ENCODE measurements at places on chromosomes 16 and 17.
A peak's percentile ranks its signal among the peaks of the same experiment; 100 is the strongest.

- DNase-seq = no peak
These were observed 96.7 kb upstream of the FAM20A start for GRCh38 chr17:68697850-68698361.

DNA sequence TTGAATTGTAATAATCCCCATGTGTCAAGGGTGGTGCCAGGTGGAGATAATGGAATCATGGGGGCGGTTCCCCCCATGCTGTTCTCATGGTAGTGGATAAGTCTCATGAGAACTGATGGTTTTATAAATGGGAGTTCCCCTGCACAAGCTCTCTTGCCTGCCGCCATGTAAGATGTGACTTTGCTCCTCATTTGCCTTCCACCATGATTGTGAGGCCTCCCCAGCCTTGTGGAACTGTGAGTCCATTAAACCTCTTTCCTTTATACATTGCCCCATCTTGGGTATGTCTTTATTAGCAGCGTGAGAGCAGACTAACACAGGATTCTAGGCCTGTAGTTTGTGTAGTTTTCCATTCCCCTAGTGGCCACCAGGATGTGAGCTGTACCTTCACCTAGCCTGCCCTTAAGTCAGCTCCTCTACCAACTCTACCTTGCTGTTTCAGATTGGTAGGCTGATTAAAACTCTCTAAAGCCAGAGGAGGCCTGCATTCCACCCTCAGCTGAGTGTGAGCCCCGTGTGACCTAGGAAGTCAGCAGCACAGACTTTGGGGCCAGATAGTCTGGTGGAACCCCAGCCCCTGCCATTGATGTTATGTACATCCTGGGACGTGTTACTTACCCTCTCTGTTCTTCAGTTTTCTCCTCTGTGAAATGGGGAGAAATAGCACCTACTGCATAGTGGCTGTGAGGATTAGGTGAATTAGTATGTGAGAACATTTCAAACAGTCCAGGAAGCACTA is 252.4 kb upstream of the CACNG5 start:
- no peak for DNase-seq

- DNase-seq = no peak
These were observed 22.4 kb downstream of the TBC1D3B start for GRCh38 chr17:36153895-36154610.

- no peak for DNase-seq
These were observed 174.8 kb downstream of the NTN1 start for GRCh38 chr17:9195961-9196670.

- DNase-seq = no peak
These were observed 26.2 kb downstream of the C16orf78 start for GRCh38 chr16:49399594-49400364.

- DNase-seq = peak; percentile 68
These were observed 49.2 kb downstream of the METRNL start for GRCh38 chr17:83128306-83129240.

- DNase-seq = no peak
These were observed 1.1 kb downstream of the CHTF8 start for GRCh38 chr16:69131167-69131838.

DNA sequence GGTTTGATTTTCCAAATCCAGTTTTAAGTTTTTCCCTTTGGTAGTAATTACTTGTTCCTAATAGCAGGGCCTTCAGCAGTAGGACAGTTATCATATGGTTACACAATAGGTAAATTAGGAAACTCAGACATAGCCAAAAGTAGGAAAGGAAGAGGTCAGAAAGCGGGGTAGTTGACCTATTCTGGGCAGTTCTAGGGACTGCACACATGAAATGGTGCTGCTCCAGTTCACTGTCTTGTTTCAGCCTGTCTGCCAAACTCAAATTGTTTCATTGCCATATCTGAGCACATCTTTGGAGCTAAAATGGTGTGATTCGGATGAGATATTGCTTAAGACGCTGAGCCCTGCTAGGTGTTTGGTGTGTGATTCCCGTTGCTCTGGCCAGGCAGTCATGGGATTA is 56.7 kb downstream of the TANGO6 start:
- DNase-seq = no peak

GRCh38 chr16:10368969-10369551 is 16.8 kb upstream of the ATF7IP2 start:
- no peak for DNase-seq

DNA sequence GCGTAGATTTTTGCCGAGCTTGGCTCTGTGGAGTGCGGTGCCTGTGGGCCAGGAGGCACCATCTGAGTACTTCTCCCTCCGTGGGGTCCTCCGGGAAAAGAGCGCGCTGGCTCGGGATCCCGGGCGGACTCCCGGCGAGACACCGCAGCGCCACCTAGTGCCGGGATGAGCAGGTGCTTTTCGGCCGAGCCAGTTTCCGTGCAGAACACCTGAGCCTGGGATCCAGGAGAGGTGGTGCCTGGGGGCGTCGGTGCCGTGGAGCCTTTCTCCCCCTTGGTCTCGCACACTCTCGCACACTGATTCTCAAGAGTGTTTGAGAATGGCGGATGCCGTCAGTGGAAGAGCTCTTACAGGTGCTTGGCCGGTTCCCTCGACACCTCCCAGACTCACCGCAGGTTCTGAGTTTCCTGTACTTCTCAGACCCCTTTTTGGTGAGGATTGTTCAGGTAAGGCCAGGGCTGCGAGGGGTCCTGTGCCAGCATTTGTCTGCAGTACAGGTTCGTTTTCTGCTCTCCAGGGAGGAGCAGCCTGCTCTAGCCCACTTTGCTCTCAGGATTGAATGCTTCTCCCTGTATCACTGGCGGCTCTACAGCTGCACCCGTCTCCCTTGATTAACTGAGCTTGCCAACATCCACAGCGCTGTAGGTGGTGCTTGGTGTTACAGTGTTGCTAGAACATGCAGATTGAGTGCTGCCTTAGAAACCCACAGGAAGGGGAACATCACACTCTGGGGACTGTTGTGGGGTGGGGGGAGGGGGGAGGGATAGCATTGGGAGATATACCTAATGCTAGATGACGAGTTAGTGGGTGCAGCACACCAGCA is 23.3 kb downstream of the TBCD start:
- no peak for DNase-seq
